NCI-H187 (cell line): ENCODE measurements at places on chromosomes 4 and X.

- no peak for DNase-seq
Observed at GRCh38 chr4:119897260-119897659, 169.4 kb downstream of the MAD2L1 start.

- no peak for DNase-seq
Observed at GRCh38 chr4:3791910-3792542, 25.8 kb downstream of the ADRA2C start.

DNA sequence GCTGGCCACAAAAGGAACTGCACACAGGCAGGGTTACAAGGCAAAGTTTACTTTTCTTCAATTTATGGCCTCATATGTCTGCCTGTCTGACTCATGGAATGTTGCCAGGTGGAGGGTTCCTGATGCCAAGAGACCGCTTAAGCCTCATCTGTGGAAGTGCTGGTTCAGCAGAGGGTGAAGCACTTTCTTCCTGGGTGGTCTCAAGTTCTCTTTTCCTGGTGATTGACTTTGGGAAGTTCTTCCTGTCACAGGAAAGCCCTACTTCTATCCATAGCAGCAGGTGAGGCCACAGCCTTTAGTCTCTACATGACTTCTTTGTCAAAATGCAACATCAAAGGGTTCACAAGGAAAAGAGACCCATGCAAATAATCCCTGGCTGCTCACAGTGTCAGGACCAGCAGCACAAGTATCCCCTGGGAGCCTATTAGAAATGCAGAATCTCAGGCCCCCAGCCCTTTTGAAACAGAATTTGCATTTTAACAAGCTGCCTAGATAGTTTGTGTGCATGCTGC, 81.4 kb upstream of the IGFBP7 start:
- DNase-seq, result no peak

DNA sequence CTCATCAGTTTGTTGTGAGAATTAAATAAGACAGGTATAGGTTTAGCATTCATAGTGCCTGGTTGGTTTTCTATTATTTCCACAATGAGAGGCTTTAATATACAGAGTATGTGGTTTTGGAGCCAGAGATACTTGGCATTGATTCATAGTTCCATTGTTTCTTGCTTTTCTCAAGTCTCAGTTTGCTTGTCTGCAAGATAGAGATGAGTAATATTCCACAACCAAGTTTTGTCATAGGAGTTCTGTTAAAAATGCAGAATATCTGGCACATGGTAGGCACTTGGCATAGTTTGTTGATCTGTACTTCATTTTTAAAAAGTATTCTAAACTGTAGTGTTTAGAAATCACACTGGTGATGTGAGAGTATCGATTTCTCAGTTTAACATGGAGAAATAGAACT, 37.5 kb upstream of the EDA2R start:
- no peak for DNase-seq

DNA sequence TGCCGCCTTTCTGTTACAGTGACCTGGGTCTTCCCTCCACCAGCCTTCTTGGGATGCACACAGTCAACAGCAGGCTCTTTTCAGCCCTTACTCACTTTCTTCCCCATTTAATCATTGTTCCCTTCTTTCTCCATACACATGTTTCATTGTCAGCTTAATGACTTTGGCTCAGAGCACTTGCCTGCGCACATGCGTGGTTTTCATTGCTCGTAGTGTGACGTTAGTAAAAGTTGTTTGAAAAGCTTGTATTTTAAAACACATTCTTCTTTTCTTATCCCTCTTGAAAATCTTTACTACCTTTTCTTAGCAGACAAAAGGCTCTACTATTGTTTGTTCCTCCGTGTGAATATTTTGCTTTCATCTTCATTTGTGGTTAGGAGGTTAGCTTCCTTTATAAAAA, 19.7 kb upstream of the SCOC start:
- no peak for DNase-seq

DNA sequence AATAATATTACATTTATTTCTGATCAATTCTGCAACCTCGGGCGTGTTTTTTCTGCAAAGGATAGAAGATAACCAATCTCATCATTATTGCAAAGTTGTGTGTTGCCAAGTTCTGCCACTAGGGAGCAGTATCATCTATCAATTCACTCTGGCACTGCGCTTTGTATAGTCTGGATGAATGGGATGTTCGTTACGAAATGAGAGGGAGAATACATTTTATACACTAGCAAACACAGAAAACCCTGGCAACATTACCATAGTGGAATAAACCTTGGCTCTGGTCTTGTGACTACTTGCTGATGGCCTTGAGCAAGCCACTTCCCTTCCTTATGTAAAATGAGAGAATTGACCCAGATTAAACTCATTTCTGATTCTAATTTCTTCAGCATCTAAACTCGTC, 97.5 kb upstream of the ZNF518B start:
- no peak for DNase-seq

DNA sequence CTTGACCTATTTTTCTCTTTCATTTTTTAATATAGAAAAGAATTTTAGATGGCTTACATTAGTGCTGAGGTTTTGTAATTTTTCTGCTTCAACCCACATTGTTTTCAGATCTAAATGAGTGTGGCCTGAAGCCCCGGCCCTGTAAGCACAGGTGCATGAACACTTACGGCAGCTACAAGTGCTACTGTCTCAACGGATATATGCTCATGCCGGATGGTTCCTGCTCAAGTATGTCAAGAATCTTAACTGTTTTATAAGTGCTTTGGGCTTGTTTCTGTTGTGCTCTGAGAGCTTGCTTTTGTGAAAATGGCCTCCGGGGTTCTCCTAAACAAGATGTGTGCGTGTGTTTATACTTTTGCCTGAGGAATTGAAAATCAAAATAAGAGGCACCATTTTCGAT, 41.6 kb downstream of the NPNT start:
- no peak for DNase-seq

GRCh38 chr4:126800575-126801141, 832.1 kb upstream of the INTU start:
- DNase-seq, result no peak

- no peak for DNase-seq
Observed at GRCh38 chrX:106948641-106949040, 28.4 kb downstream of the CLDN2 start.

DNA sequence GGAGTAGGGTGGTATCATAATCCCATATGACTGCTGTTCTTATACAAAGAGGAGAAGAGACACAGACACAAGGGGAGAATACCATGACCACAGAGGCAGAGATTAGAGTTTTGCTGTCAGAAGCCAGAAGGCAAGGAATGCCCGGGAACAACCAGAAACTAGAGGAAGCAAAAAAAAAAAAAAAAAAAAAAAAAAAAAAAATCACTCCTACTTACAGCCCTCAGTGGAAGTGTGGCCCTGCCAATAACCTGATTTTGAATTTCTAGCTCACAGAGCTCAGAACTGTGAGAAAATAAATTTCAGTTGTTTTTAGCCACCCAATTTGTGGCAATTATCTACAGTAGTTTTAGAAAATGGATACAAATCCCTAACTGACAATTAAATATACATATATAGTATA, 30.4 kb upstream of the UBE2NL start:
- DNase-seq, result no peak

DNA sequence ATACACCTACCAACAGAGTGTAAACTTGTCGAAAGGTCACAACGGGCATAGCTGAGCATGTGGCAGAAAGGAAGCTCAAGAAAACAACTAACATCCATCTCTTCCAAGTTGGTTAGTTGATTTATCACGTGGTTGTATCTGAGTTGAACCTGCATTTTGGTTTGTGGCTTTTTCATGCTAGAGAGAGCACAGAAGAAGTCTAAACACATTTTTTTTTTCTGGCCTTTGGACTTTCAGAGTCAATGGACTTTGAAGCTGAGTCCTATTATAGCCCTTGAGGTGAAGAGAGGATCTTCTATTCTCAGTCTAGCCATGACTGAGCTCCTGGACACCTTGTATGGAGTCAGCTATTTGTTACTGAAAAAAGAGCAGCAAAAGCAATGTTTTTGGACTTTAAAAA, 150.6 kb upstream of the TRPC5 start:
- DNase-seq, result no peak

DNA sequence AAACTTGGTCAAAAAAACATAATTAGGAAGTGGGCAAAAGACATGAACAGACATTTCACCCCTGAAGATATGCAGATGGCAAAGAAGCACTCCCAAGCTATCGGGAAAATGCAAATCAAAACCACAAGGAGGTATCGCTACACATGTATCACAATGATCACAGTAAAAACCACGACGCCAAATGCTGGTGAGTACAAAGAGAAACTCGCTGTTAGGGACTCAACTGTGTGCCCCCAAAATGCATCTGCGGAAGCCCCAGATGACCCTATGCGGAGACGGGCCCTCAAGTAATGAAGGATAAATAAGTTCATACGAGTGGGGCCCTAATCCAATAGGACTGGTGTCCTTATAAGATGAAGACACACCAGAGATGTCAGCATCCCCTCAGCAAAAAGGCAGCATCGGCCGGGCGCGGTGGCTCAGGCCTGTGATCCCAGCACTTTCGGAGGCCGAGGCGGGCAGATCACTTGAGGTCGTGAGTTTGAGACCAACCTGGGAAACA, 10.2 kb downstream of the GAK start:
- no peak for DNase-seq

GRCh38 chr4:73448448-73449203, 12.6 kb downstream of the AFP start:
- no peak for DNase-seq

- no peak for DNase-seq
Observed at GRCh38 chr4:105631818-105632400, 76.6 kb downstream of the INTS12 start.

DNA sequence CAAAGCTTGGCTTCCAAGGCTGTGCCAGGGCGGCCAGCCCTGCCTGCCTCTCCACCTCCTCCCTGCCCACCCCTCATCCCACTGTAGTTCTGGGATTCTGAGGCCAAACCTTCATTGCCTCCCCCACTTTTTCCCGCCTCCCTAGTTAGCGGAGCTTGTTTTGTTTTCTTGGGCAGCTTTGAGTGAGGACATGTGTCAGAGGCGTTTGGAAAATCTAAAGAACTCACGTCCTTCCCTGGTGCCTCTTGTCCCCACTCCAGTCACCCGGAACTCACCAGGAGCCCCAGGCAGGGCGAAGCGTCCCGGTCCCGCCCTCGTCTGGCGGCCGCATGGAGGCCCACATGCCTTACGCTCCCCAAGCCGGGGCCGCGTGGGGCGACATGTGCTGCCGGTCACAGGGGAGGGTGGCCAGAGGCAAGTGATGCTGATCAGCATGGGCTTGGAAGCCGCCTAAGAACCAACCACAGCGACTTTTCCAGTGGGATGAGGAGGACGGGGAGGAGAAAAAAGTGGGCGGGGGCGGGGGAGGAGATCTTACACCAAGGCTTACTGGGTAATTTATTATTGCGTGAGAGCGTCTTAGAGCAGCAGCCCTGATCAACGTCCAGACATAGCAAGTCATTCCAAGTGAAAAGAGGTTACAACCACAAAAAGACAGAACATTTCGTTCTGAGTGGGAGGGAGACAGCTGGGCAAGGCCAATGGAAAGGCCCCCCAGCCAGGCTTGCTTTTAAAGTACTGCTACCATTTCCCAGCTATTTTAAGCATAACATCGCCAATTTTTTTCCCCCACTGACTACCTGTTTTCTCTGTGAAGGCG, 48.5 kb downstream of the PRPS1 start:
- DNase-seq, result peak; percentile 19

DNA sequence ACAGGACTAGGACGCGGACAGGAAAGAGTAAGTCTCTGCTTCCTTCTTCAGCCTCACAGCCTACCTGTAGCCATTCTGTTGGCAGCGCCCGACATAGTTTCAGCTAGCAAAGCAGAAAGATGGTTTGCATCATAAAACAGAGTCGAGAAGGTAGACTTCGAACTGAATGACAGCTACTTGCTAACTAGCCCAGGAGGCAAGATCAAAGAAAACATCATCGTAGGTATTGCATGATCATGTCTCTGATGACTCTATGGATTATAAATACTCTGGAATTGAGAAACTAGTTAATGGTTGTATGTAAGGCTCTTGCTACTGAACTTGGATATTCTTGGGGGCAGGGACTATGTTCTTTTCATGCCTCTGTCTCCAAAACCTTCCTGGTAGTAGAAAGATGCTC, 333.1 kb upstream of the KLF3 start:
- no peak for DNase-seq

DNA sequence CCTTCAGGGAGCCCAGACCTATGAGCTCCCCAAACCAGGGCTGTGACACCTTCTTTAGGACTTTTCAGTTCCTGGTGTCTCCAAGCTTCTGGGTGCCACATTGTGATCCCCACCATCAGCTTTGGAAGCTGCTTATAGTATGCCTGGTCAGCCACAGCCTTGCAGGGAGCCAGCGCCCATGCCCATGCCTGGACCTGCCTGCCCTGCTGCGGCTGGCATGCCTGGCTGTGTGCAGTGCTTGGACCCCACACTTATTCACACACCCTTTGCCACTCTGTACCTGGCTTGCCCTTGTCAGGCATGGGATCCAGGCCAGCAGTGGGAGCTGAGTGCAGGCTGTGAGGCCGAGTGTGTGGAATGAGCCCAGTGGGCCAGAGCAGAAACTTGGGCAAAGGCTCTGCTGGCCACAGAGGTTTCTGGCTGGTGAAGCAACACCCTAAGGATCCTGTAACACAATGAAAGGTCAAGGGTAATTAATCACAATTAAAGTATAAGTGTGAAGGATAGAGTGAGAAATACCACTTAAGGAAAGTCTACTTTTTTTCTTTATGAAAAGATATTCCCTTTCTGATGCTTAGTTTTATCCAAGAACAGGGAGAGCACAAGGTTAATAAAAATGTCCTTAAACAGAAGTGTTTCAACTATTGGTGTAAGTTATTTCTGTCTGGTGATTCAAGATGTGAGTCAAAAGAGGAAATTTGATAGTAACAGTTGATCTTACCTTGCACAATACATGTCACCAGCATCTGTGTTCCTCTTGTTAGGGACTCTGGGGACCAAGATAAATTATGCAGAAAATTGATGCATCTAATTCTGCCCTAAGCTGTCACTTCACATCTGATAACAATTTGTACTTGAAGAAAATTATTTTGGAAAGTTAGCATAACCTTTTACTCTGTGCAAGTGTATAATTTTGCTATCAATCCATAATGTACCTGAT, 161.8 kb downstream of the FAM47A start:
- DNase-seq, result no peak

DNA sequence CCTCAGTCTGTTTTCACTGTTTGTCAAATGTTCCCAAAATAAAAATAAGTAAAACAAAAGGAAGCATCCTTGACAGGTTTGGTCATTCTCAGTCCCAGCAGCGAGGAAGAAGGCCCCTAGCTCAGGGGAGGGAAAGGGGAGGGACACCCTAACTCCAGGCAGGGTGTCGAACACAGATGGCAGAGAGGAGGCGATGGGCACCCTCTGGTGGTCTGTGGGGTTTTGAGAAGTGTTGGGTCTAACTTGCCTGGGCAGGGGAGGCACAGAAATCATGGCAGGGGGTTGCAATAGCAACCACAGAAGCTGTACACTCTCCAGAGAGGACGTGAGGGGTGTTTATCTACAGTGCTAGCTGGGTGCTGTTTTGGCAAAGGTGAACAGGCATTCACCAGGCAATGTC, 229.8 kb upstream of the SFRP2 start:
- DNase-seq, result no peak

GRCh38 chr4:57504797-57505530, 394.8 kb upstream of the IGFBP7 start:
- DNase-seq, result no peak
